Glomerular endothelial cell (primary cell): ENCODE measurements at places on chromosomes 3 and 15. TPM values are rescaled to one million over a fixed set of nuclear protein-coding genes. Genes with fewer than 3 reads are reported as not detected.

DNA sequence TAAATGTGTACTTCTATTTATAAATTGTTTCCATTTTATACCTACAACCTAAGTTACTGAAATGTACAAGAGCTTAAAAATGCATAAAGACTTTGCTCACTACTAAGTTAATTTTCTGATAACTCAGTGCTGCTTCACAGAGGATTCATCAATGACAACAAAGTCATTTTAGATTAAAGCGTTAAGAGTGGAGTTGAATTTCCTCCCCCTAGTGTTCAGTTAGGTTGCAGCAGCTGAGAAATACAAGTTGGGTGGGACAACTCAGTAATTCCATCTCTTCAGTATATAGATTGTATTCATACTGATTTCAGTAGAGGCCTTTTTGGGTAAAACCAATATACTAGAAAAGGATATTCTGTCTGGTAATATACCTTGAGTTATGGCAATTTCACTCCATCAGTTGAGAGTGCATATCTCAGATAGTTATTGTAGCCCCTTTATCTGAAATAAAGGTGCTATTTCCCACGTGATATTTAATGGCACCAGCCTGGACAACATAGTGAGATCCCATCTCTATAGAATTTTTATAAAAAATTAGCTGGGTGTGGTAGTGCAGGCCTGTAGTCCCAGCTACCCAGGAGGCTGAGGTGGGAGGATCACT is 6.9 kb upstream of the RPL35A start:
- no peak for DNase-seq

Gene COL8A1
- total RNA-seq, result 67.5 and 187 TPM in 2 replicates

Gene ABHD14A
- 13.5 and 17.0 TPM in 2 replicates for total RNA-seq

Gene NPRL2
- 20.9 and 22.7 TPM in 2 replicates for total RNA-seq

GRCh38 chr3:32421185-32421584 is 29.5 kb downstream of the CMTM7 start:
- no peak for DNase-seq

DNA sequence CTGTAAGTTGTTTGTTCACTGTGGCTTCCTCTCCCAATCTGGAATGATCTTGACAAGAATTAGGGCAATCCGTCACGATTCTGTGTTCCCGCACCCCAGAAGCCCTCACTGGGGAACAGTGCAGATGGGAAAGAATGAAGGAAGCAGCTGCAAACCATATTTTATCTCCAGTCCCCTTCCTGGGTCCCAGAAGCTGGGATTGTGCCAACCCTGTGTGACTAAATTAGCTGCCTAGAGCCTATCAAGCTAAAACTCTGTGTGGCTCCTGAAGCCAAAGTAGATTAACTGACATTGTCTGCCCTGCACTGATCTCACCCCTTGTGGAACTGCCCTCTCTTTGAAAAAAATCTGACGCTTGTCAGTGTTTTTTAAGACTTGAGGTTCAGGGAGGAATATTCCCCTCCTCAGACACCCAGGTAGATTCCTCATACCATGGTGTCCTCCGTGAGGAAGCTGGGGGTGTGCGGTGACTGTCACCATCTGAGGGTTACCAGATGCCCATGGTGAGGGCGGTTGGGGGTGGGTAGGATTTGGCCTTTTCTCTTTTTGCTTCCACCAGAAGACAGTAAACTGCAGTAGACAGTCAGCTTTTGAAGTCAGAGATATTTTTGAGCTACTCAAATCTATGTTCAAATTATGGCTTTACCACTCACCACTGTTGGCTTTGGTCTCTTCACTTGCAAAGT is 358.3 kb upstream of the TPM1 start:
- DNase-seq, result no peak

DNA sequence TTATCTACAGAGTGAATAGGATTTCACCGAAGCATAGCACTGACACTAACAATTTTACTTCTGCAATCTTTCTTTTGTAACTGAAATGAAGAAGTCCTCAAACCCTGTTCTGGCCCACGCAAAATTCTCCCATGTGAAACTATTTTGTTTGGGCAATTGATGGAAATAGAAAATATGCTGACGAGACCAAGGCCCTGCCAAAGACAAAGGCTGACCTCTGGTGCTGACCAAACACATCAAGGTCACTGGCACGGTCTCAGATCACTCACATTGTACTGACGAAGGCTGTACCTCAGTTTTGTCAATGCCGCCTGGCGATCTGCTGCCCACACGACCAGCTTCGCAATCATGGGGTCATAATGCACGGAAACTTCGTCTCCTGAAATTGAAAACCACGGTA is 58.4 kb upstream of the DCUN1D1 start:
- DNase-seq, result no peak

Gene BOC
- 2.2 and 4.2 TPM in 2 replicates for total RNA-seq

Gene MED12L
- 0.05 and 0.29 TPM in 2 replicates for total RNA-seq

Gene UBA7
- total RNA-seq, result 46.2 and 79.4 TPM in 2 replicates
